Activated T-cell treated with anti-CD3 and anti-CD28 coated beads, Interleukin-2, amount 50 U/mL, for 72 hours (primary cell): ENCODE measurements at places on chromosomes 2 and 18. TPM values are rescaled to one million over a fixed set of nuclear protein-coding genes. Genes with fewer than 3 reads are reported as not detected.

The AQP12B gene
- not detected for total RNA-seq

DNA sequence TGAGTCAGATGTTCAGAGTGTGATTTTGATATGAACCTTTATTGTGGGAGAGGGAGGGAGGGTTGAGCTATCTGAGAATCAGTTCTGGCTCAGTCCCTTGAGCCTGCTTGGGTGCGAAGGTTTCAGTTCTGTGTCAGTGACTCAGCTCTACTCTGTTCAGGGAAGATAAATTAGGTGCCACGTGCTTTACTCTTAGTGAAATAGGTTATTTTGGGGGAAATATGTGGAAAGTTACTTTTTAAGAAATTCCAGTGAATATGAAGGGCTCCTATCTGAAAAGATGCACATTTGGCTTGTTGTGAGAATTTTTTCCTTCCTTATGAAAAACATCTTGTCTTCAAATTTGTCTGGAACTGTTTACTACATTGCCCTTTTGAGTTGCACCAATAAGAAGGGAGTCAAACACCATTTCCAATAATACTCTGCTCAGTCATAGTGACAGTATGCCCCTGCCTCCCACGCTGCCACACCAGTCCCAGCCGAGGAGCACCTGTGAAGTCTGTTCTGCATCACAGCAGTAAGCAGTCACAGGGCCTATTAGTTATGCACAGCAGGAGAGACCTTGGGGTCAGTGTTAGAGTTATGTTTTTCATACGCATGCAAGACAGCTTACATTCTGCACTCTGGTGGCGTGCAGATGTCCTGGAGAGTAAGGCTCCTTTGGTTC is 32.8 kb upstream of the DNAH7 start:
- peak; percentile 35 for DNase-seq

- DNase-seq, result no peak
These were observed 109.9 kb downstream of the WDSUB1 start for GRCh38 chr2:159176555-159176954.

- DNase-seq, result no peak
These were observed 50.4 kb downstream of the PTPN4 start for GRCh38 chr2:119810049-119810630.

The REEP1 gene
- 0.63 TPM for total RNA-seq

DNA sequence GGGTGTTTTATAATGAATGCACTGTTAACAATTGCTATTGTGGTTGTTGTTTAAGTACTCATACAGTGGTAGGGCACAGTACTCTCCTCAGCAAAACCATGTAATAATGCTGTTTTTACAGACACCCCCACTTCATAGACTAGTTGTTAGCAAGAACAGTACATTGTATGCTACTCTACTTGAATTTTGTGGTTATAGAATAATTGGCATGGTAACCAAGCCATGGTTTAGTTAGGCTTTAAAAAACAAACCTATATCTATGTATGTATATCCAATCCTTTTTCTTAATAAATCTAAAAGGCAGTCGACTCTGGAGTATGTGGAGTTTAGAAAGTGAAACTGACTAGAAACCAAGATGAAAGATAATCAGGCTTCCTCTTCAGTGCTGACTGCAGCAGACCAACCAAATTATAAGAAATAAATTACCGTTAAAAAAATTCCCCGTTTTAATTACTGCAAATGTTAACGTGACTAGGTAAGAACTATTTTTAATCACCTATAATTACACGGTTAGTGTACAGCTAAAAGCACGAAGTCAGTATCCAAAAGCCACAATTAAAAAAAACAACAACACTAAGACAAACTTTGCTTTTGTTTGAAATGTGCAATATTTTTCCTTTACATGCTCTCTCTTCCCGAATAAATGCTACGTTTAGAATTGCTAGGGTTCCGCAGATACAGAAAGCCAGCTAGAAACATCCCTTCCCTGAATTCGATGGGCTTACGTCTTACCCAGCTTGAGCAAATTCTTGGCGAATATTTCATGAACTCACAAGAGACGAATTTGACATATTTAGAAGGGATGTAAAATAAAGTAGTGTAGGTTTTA is 113.3 kb upstream of the SERTAD2 start:
- DNase-seq, result no peak

The PRSS56 gene
- total RNA-seq, result 0.39 TPM

DNA sequence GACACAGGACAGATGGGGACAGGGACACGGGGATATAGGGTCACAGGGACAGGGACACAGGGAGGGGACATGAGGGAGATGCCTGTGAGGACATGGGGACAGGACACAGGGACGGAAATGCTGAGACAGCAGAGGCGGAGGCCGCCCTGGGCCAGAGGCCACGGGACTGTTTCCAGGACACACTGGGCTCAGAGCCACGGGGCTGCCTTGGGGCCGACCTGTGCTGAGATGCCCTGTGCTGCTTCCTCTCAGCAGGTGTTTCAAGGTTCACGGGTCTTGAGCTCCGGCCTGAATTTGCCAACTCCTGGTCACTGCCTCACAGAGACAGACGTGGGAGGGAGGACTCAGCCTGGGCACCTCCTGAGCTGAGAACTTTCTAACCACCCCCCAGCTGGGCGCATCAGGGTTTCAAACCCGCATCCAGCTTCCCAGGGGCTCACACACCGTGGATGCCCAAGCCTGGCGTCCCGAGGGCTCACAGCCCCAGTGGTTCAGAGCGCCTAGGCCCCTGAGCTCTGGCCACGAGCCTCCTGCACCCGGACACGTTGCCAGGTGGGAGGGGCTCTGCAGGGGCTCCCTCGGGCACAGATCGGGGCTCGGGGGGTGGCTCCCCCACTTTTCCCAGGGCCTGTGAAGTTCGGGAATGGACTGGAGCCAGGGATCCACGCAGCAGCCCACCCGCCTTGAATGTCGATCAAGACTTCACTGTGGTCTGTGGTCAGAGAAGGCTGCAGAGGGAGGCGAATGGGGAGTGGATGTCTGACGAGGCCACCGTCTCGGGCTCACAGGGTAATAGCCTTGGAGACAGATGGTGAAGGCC is 64.1 kb downstream of the SLC66A2 start:
- DNase-seq, result no peak

DNA sequence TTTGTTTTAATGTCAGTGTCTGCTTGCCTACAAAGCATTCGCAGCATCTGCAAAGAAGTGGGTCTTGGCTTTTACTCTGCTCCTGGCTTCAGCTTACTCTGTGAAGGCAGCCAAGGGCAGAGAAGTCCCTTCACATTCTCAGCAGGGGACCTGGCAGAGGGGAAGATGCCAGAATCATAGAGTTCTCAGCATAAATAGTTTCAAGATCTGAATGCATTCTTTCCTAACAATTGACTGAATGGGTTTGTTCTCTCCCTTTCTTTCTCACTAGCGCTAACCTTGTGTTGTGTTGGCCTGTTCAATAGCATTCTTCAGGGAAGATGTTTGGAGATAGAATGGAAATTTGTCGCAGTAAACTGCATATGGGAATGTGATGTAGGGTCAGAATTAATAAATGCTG is 106.9 kb downstream of the FARSB start:
- DNase-seq, result no peak

The ST6GAL2 gene
- not detected for total RNA-seq

DNA sequence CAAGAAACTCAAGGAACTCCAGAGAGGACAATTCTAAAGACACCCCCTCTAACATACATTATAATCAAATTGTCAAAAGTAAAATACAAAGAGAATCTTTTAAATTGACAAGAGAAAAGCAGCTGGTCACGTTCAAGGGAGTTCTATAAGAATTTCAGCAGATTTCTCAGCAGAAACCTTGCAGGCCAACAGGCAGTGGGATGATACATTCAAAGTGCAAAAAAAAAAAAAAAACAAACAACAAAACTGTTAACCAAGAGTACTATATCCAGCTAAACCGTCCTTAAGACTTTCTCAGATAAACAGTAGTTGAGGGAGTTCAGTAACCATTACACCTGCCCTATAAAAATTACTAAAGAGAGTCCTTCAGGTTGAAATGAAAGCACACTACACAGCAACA is 33.9 kb downstream of the CCDC138 start:
- no peak for DNase-seq

GRCh38 chr18:60452421-60452820 is 79.8 kb upstream of the MC4R start:
- no peak for DNase-seq
